ENCODE measurements at places on chromosomes 5 and 9. TPM values are rescaled to one million over a fixed set of nuclear protein-coding genes. Genes with fewer than 3 reads are reported as not detected.

The KIAA1191 gene
- 132 TPM for polyA plus RNA-seq

The ALDOB gene
- 16,248 TPM for polyA plus RNA-seq

DNA sequence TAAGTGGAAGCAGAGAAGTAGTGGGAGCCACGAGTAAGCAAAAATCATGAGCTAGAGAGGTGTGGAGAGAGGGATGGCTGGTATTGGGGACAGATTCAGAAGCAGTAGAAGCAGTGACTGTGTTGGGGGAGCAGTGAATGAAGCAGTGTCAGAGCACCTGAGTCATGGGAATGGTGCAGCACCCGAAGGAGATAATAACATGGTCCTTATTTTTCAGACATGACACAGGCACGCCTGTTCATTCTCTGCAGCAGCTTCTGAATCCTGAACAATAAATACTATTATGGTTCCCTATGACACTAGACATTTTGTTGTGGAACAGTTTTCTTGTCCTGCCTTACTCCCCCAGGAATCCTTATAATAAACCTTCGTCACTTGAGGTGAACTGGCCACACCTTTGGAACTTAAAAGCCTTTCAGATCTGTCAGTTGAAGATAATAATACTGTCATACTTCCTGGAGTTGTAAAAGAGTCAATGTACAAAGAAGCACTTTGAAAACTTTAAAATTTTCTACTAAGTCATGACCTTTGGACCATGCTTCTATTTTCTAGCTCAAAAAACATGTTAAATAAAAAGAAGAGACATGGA, 7.0 kb upstream of the RASA1 start:
- peak; percentile 50 for DNase-seq

- DNase-seq = no peak
Observed at GRCh38 chr5:98121036-98121936, 652.2 kb upstream of the RGMB start.

GRCh38 chr5:133439859-133440258, 172.5 kb downstream of the FSTL4 start:
- no peak for DNase-seq

GRCh38 chr5:124935065-124935464, 188.6 kb upstream of the ZNF608 start:
- peak; percentile 42 for DNase-seq

- DNase-seq = no peak
Observed at GRCh38 chr9:112939418-112939817, 48.7 kb upstream of the SLC46A2 start.

- DNase-seq = no peak
Observed at GRCh38 chr5:133406208-133406976, 205.9 kb downstream of the FSTL4 start.

DNA sequence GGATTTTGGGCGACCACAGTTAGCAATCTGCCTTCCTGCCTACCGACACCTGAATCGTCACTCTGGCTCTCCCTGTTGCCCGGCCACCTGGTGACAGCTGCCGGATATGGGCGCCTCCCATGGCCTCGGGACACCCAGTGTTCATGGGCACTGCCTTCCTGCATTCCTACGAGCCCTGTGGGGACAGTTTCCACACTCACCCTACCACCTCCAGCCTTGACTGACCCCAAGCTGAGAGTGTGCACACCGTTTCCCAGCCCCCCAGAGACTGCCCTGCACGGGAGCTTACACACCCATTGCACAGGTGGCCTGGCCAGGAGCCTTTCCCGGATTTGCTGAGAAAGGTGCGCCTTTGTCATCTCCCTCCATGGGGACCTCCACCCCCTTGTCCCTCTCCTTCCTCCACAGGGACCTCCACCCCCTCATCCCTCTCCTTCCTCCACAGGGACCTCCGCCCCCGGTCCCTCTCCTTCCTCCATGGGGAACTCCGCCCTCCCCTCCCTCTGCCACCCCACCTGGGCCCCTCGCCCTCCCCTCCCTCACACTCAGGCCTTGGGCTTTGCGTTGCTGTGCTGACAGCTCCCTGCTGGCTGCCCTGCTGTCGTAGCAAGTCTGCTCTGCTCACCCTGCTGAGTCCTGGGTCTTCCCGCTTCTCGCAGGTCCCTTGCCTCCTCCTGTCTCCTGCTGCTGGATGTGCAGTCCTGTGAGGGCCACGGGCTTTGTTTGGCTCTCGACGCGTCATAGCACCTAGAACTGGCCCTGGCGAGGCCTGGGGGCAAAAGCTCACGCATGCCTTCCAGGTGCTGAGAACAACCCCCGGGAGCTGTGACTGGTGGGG, 48.4 kb downstream of the MRPL36 start:
- DNase-seq = no peak

DNA sequence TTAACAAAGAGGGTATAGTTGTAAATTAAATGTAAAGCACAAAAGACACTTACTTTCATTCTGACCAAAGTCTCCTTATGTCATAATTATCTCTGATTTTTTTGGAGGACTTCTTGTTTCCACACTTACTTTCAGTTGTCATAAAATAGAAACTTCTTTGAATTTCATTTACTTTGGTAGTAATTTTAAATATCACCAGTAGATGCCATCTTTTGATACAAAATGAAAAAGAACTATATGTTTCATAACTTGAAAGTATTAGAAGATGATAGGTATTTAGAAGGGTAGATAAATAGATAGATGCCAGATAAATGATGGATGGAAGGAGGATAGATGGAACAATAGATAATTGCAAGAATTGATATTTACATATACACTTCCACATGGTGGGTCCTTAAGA, 1865.3 kb upstream of the CDH9 start:
- no peak for DNase-seq

GRCh38 chr9:134291961-134292871, 34.0 kb upstream of the RXRA start:
- no peak for DNase-seq

DNA sequence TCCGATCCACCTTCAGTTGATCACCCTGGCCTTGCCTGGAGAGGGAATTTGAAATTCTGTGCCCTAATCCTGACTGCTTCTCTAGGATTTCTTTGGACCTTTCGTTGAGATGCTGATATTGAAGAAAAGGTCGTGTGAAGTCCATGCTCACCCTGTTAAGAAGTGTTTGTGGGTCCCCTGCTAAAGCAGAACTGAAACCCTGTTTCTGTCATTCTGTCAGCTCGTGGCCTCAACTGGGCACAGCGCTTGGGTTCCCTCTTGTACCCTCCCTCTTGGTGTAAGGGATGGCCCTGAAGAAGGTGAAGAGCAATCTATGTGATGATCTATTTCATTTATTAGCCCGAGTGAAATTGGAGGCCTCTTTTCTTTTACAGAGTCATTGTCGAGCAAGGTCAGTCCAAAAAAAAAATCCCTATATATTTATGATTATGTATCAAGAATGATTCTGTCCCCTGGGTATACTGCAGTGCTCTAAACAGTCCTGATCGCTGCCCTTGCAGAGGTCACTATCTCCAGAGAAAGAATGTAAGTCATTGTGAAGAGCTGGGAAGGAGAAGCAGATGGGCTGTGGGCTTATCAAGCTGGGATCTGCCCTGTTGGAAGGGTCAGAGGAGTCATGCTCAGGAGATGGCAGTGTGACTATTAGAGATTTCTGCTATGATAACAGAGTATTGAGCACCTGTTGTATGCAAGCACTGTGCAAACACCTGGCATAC, 56.1 kb downstream of the WWC1 start:
- no peak for DNase-seq

GRCh38 chr5:73135021-73135420, 14.6 kb downstream of the TMEM171 start:
- DNase-seq = no peak

DNA sequence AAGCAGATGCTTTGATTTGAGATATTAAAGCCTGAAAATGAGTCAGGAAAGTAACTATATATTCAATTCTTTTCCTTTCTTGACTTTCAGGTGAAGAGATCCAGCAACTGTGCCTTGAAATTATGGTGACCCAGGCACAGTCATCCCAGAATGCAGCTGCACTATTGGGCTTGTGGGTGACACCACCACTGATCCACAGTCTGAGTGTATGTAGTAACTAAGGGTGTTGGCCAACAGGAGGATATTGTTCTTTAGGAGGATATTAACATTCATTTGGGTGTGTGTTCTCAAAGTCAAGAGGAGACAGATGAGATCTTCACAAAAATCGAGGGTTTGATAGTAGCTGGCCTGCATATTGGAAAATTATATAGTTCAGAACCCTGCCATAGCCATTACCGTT, 53.2 kb downstream of the HACD4 start:
- no peak for DNase-seq

DNA sequence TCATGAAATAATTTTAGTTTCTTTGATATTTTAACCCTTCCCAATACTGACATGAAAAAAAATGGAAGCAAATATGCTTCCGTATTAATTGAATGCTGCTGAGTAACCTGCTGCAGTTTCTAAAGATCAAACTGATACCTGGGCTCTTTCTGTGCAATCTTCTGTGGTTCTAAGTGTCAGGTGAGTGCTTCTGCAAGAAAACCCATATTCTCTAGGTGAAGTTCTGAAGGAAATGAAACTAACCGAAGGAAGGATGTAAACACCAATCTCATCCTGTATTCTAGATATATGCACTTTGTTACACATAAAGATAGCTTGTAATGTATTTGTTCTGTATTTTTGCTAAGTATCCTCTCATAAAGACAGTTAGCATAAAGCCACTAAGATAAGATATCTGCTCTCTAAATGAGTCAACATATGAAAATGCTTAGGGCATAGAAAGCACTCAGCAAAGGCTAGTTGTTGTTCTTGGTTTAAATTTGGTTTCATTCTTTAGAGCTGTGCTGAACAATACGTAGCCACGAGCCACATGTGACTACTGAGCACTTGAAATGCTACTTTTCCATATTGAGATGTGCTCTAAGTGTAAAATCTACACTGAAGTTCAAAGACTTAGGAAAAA, 52.0 kb downstream of the ITGA2 start:
- peak; percentile 27 for DNase-seq

DNA sequence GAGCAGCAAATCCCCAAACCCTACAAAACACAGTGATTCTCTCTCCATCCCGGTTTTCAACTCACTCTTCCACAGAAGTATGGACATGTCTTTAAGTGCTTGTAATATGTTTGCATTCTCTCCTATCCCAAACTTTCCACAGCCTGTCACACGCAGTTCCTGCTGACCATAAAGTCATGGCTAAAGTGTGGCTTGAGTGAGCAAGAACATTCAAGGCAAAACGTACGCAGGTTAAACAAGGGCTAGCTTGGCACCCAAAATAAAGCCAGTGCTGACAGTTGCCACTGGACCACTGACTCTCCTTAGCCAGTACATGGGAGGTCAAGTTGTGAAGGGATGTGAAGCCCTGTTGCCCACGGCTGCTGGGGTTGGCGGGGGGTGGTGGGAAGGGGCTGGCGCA, 211.1 kb upstream of the IRX1 start:
- no peak for DNase-seq
